ENCODE measurements at places on chromosomes 7 and 10.

DNA sequence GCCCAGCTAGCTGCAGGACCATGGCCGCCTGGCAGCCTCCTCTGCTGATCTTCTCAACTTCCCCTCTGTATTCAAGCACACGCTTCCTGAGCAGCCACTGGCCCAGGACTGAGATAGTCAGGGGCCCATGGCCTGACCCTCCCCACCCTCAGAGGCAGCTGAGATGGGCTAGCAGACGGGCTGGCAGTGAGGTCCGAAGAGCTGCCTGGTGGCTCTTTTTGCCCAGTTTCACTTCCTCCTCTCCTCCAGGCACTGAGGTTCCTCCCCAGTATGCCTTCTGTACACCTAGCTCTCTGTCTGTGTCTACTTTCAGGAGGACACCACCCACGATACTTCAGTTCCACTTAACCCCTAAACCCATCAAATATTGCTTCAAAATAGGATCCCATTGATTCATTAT lies 395.6 kb downstream of the TNS3 start:
- peak; percentile 19 for DNase-seq

GRCh38 chr7:123622660-123623386 lies 21.2 kb downstream of the ASB15 start:
- DNase-seq: no peak

DNA sequence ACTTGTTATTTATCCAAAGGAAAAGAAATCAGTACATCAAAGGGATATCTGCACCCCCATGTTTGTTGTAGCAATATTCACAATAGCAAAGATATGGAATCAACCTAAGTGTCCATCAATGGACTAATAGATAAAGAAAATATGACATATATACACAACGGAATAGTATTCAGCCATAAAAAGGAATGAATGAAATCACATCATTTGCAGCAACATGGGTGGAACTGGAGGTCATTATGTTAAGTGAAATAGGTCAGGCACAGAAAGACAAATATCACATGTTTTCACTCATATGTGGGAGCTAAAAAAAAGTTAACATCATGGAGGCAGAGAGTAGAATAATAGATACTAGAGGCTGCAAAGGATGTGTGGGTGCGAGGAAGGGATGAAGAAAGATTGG lies 25.0 kb upstream of the KAT6B start:
- no peak for DNase-seq

GRCh38 chr7:151876899-151877777 lies at the start of gene PRKAG2:
Gene PRKAG2 (minus strand): TSS chr7:151877115. CDS start chr7:151876620, 495 bp downstream.
- DNase-seq: no peak

DNA sequence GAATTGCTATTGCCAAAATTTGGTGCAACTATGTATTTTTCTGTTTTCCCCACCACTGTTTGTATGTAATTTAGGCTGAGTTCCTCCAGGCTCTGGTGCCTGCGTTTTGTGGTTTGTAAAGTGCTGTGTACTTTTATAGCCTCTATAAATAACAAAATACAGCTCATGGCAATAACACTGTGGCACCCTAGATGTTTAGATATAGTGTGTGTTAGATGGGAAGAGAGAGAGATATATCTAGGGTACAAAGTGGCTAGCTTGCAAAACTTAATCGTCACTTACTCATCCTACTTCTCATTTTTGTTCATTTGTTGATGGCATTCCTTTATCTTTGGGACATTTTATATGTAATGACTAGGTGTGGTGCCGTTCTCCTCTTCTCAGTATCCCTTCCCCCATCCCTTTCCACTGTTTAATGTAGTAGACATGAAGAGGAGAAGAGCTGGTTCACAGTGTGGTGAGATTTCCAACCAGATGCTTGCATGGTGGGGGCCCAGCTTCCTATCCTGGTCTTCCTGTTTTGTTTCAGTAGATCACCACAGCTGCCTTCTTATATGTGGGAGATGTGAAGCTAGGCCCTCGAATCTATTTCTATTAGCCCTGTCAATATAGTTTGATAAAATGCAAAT lies 115.0 kb downstream of the SND1 start:
- DNase-seq: no peak

DNA sequence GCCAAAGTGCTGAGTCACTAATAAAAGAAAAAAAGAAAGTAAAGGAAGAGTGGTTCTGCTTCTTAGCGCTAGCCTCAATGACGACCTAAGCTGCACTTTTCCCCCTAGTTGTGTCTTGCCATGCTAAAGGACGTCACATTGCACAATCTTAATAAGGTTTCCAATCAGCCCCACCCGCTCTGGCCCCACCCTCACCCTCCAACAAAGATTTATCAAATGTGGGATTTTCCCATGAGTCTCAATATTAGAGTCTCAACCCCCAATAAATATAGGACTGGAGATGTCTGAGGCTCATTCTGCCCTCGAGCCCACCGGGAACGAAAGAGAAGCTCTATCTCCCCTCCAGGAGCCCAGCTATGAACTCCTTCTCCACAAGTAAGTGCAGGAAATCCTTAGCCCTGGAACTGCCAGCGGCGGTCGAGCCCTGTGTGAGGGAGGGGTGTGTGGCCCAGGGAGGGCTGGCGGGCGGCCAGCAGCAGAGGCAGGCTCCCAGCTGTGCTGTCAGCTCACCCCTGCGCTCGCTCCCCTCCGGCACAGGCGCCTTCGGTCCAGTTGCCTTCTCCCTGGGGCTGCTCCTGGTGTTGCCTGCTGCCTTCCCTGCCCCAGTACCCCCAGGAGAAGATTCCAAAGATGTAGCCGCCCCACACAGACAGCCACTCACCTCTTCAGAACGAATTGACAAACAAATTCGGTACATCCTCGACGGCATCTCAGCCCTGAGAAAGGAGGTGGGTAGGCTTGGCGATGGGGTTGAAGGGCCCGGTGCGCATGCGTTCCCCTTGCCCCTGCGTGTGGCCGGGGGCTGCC lies at the start of gene IL6:
IL6 (plus strand) TSS at position 294 of the 807 bp plus-strand sequence; CDS start at position 357, 63 bp downstream.
- DNase-seq: peak; percentile 48

GRCh38 chr7:27141137-27141922 lies 2.2 kb downstream of the HOXA5 start:
- DNase-seq: no peak

- DNase-seq: no peak
These were observed 77.8 kb downstream of the GNAT3 start for GRCh38 chr7:80434047-80434446.

DNA sequence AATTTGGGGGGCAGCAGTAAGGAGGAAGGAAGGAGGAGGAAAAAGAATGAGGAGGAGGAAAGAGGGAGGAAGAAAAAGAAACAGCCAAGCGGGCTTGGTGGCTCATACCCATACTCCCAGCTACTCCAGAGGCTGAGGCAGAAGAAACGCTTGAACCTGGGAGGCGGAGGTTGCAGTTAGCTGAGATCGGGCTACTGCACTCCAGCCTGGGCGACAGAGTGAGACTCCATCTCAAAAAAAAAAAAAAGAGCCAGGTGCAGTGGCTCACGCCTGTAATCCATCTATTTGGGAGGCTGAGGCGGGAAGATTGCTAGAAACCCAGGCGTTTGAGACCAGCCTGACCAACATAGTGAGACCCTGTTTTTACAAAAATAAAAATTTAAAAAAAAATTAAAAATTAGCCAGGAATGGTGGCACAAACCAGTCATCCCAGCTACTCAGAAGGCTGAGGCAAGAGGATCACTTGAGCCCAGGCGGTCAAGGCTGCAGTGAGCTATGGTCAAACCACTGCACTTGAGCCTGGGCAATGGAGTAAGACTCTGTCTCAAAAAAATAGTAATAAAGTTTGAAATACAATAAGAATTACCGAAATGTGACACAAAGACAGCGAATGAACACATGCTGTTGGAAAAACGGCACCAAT lies 14.1 kb upstream of the CRCP start:
- DNase-seq: no peak

DNA sequence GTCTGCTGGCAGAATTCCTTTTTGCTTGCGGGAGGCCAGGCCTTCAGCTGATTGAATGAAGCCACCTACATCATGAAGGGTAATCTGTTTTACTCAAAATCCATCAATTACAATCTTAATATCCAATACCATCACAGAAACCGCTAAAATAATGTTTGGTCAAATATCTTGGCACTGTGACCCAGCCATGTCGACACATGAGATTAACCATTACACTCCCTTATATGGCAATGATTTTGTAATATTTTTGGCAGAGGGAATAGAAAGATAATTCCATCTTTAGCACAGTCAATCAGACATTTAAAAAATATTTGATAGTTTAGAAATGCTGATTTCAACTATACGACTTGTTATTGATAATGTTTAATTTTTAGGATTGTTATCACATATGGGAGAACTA lies 36.5 kb upstream of the SLC39A12 start:
- no peak for DNase-seq

GRCh38 chr7:43014406-43014805 lies 82.2 kb downstream of the MRPL32 start:
- no peak for DNase-seq

- no peak for DNase-seq
These were observed 104.1 kb downstream of the PHF14 start for GRCh38 chr7:11077816-11078215.

DNA sequence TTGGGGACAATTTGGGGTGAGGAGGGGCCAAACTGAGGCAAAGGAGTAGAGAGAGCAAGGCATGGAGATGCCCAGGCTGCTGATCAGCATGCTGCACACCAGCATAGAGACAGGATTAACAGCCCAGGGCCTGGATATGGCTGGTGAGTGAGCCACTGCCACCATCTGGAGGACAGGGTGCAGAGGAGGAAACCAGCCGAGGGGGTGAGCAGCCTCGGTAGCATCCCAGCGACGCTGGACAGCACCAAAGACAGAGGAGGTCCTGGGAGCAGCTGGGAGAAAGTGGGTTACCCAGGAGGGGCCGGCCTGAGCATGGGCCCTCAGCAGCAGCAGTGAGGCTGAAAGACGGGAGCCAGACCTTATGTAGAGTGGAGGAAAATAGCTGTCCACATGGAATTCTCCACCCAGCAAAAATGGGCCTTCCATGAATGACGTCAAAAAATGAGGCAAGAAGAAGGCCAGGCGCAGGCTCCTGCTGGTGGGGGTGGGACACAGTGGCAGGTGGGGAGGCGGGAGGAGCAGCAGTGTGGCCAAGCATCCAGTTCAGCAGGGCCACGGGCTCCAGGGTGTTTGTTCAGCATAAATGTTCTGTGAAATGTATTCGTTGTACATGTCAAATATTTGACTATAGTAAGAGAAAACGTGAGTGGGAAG lies 16.7 kb downstream of the RET start:
- no peak for DNase-seq

DNA sequence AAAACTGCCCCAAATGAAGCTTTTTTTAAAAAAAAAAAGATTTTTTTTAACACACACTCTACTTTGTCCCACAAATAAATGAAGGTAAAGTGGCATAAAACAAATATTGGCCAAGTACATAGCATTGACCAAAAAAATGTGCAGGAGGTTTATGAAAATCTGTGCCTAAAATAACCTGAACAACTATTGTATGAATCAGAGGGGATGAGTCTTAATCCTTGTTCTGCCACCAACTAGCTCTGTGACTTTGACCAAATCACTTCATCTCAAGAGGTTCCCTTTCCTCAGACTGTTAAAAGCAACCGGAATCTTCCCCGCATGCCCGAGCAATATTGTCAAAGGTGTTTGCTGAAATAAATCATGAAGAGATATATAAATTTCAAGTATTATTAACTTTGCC lies 150.4 kb upstream of the NEBL start:
- DNase-seq: no peak

DNA sequence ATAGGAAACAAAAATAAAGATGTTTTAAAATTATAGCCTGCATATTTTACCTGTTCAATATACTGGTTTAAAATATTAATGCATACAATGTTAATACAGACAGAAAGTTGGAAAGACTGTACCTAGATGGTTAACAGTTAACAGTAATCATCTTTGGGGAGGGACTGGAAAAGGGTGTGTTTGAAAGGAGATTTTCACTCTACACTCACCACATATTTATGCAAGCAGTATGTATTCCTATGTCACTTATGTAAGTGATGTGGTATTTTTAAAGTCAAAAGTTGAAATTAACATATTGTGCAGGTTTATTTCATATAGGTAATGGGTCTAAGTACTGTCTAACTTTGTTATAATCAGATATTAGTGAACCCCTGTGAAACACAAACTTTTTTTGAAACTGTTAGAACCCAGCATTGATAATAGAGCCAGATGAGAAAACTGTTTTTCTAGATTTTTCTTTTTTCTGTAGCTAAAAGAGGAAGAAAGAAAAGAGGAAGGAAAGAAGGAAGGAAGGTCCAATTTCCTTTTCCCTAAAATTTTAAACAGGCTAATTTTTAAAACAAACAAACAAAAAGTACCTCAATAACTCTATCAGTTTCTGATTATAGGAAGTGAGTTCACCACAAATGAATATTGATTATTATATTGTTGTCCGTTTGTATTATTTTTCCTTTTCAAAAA lies 9.0 kb upstream of the STARD3NL start:
- no peak for DNase-seq

DNA sequence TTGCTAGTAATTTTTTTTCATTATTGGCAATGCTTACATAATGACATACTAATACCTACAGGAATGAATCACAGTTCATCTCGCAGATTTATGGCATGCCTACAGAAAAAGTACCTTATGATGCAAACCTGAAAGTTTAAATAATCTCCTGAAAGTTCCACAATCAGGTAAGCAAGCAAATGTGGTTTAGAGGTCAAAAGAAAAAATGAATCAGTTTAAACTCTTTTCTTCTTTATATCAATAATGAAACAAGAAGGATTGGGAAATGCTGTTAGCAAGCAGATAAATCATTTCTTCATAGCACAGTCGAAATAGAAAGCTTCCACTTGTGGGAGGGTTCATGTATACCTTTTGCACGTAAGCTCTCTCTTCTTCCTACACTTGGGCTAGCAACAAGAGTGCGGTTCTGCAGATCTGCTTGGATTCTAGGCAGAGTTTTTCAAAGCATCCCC lies 53.7 kb upstream of the MTPN start:
- no peak for DNase-seq

GRCh38 chr10:124517461-124517860 lies 55.8 kb downstream of the LHPP start:
- no peak for DNase-seq

- DNase-seq: no peak
These were observed 3.9 kb downstream of the LRWD1 start for GRCh38 chr7:102468478-102469350.

DNA sequence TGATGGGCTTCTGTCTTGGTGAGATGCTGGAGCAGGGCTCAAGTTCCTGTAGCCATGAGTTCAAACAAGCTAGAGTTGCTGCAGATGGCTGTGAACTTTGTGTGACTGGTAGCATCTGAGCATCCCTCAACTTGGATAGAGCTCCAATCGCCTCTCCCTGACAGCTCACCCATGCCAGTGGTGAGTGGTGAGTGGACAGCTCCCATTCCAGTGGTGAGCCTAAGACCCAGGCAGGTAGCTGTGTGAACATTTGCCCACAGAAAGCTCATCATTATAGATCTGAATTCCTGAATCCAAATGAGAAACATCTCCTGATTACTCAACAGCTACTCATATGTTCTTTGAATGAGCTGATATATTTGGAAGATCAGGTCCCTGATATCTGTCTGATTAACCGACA lies 25.3 kb downstream of the STEAP1B start:
- DNase-seq: no peak

DNA sequence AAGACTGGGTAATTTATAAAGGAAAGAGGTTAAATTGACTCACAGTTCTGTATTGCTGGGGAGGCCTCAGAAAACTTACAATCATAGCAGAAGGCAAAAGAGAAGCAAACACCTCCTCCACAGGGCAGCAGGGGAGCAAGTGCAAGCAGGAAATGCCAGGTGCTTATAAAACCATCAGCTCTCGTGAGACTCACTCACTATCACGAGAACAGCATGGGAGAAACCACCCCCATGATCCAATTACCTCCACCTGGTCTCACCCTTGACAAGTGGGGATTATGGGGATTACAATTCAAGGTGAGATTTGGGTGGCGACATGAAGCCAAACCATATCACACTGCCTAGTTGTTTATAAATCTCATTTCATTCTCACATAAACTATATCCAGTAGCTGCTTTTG lies 28.0 kb upstream of the CPN1 start:
- DNase-seq: no peak

- no peak for DNase-seq
These were observed 273.0 kb downstream of the ZMYND11 start for GRCh38 chr10:408236-408635.
